ENCODE measurements at places on chromosomes 1 and 21.

GRCh38 chr1:188224263-188224662 lies 1395.5 kb downstream of the PLA2G4A start:
- no peak for DNase-seq

GRCh38 chr1:115839029-115839678 lies 1.8 kb downstream of the NHLH2 start:
- no peak for DNase-seq

- DNase-seq, result no peak
Measured at GRCh38 chr1:32341186-32341757, 5.2 kb upstream of the MARCKSL1 start.

GRCh38 chr1:38775175-38775845 lies 84.3 kb downstream of the RRAGC start:
- DNase-seq, result no peak

GRCh38 chr1:36134505-36135329 lies 9.7 kb upstream of the COL8A2 start:
- DNase-seq, result peak; percentile 50

GRCh38 chr1:5435414-5435813 lies 556.8 kb downstream of the NPHP4 start:
- no peak for DNase-seq

DNA sequence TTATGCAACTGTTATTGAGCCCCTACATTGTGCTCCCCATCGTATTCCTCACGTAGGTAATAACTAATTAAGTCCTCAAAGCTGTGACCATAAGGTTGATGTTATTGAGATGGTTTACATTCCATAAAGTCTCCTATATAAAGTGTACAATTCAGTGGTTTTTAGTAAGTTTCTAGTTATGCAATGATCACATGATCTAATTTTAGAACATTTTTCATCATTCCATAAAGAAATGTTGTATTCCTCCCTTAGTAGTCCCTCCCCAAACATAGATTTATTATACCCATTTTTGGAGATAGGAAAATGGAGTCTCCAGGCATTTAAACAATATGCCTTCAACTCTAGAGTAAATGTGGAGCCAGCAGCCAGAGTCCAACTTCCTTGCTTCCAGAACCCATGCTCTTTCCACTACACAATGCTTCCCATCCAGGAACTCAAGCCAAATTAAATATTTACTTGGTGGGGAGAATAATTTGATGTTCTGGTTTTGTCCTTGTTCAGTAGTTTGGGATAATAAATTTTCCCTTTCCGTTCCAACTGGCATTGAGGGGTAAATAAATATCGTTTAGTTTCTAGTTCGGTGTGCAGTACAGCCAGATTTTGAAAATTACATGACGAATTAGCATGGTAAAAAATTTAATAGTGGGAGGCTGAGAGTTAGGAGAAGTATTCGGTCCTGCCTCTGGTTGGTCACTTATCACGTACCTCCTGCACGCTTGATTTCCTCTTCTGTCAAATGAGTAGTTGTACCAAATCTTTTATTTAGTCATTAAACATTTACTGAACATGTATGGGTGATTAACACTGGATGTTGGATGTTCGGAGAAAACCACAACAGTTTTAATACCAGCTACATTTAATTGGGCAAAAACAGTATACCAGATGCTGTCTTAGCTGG lies 66.3 kb downstream of the CACHD1 start:
- DNase-seq, result no peak

DNA sequence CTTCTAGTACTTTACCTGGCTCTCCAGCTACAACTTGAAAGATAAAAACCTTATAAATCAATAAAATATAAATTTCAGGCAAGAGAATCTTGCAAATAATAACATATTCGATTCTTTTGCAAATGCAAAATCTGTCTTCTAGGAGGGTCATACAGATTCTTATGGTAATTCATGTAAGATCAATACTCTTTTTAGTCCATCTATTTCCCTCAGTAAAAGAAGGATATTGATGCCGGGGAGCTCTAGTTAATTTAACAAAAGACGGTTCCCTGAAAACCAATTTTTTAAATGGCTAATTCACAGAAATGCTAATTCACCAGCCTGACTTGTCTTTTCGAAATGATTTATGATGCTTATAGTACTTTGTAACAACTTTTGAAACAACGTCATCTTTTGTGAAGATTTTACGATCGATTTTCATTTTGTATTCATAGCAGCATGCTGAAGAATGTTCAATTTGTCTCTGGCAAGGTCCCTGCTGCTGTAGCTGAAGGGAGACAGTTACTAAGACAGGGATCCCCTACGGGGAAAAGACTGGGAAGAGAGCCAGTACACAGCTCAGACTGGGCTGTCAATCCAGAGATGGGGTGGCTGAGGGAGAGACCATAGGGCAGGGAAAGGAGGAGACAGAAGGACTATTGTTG lies 90.6 kb upstream of the SPAG17 start:
- DNase-seq, result no peak

DNA sequence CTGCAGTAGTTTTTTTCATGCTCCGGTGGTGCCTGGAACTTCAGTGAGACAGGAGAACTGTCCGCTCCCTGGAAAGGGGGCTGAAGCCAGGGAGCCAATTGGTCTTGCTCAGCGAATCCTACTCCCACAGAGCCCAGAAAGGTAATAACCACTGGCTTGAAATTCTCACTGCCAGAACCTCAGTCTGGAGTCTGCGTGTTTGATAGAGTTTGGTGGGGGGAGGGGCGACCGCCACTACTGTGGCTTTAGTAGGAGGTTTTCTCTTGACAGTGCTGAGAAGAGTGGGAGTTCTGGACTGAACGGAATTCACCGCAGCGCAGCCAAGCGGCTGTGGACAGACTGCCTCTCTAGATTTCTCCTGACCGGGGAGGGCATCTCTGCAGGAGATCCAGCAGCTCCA lies 8.0 kb upstream of the OR2M3 start:
- no peak for DNase-seq

Data from inflammatory macrophage treated with lipopolysaccharide for 4 hours (primary cell).